Posterior vena cava (tissue), 2 donors: ENCODE measurements at places on chromosomes 3 and 15. TPM values are rescaled to one million over a fixed set of nuclear protein-coding genes. Genes with fewer than 3 reads are reported as not detected.

CILP gene
- total RNA-seq = 9.6 TPM

- no peak for DNase-seq
Measured at GRCh38 chr3:111812701-111813100, 46.4 kb upstream of the PHLDB2 start.

CTDSPL gene
- total RNA-seq = 41.3 TPM

DNA sequence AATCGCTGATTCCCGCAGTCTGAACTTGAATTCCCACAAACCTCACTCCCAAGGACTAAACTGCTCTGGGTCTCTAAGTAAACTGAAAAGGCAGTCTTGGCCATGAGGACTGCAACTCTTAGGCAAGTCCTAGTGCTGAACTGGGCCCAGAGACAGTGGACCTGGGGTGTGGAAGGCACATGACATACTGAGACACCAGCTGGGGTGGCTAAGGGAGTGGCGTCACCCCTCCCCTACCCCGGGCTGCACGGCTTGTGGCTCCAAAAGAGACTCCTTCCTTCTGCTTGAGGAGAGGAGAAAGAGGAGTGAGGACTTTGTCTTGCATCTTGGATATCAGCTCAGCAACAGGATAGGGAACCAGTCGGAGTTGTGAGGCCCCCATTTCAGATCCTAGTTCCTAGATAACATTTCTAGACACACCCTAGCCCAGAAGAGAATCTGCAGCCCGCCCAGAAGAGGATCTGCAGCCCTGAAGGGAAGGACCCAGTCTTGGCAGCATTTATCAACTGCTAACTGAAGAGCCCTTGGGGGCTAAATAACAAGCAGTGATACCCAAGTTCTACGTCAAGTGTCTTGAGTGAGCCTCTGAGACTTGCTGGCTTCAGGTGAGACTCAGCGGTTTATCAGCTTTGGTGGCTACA is 110.7 kb upstream of the C3orf80 start:
- DNase-seq = no peak

HRH1 gene
- 5.5 TPM for total RNA-seq
